ENCODE measurements at places on chromosomes 11 and 22. TPM values are rescaled to one million over a fixed set of nuclear protein-coding genes. Genes with fewer than 3 reads are reported as not detected.

GRCh38 chr11:1522081-1522424, 35.5 kb upstream of the MOB2 start:
- no peak for DNase-seq

DNA sequence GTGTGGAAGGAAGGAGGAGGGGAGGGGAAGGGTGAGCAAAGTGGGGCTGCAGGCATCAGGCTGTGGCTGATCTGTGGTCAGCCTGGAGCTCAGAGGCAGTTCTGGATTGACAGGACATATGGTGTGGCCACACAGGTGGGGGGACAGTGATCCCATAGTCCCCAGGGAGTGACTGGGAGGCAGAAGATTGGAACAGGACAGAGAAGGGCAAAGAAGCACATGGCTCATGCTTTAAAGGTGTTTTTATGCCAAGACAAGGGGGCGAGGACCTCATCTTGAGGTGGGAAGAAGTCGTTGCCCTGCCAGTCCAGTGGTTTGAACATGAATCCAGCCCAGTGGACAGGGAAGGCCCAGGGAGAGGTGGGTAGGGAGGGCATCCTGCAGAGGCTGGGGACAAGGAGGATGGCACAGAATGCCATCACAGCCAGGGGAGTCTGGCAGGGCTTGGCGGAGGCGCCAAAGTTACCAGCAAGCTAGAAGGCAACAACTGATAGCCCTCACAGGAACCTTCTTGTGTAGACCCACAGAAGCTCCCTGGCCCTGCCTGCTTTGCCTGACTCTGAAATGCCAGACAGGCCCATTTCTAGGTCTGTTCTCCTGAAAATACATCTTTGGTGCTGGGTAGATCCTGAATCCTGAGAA, 3.1 kb downstream of the BET1L start:
- DNase-seq = peak; percentile 83

GRCh38 chr11:111400595-111400994, 21.5 kb upstream of the POU2AF1 start:
- DNase-seq = no peak

Gene NRXN2
- 16.9 TPM for total RNA-seq

- no peak for DNase-seq
These were observed 50.9 kb upstream of the WNT11 start for GRCh38 chr11:76257074-76257719.

DNA sequence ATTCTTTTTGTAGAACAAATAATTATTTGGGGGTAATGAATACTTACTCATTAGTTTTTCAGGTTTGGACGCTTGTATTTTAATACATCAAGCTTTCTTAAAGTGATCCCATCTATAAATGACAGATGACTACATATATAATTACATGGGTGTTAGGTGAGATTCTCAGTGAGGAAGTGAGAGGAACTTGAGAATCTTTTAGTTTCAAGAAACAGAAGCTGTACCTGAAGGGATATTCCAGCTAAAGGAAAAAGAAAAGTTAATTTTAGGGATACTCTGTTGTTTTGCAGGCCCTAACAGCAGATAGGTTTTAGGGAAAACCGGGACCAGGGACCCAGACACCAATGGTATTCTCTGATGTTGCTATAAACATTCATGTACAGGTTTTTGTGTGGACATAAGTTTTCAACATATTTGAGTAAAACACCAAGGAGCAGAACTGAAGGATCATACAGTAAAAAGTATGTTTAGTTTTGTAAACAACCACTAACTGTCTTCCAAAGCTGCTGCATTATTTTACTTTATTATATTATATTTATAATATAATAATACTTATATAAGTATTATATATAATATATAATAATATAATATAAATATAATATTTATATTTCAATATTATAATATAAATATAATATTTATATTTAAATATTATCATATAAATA, 24.1 kb upstream of the PHOX2A start:
- no peak for DNase-seq
